ENCODE measurements at places on chromosomes 2 and 18.

DNA sequence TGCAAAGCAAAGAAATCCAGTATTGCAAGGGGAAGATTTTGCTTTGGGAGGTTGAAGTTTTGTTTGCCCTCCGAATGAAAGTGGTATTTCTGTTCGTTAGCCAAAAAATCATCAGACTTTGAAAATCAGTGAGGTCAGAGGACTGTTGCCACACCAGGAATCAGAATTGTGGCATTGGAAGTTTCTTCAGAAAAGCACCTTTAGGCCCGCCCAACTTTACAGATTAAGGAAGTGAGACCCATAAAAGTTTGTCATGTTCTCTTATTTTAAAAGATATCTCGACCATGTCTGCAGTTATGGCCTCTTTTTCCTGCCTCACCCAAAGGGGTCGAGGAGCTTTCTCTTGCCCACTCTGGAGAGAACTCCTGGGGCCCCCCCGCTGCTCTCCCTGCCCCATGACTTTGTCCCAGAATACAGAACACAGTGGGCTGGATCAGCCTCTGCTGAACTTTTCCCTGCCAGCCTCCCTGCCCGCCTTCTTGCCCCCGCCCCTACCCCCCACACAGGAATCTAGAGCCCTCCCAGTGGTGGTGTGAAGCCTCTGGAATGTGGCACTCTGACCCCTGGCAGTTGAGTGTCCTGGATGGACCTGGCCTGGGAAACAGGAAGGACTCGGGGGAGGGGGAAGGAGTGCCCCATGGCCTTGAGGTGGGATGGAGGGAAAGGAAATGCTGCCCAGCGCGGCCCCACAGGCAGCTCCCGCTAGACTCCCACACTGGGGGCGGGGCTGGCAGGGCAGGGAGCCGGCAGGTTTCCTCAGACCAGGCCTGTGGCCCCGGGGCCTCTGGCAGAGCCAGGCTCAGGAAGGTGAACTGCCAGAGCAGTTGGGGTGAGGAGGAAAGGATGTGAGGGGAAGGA lies 25.3 kb downstream of the CRIM1 start:
- no peak for DNase-seq

DNA sequence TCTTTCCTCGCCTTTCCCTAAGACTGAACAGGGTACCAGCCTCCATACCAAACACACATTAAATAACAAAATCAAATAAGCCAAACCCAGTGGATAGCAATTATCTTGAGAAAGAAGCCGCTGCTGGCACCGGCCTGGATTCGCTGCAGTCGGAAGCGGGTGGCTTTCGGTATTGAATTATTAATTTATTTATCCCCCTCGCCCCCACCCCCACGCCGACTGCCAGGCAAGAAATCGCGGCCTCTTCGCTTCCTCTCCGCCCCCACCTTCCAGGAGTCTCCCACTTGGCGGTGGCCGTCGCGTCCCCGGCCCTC lies 370 bp upstream of the ZNF804A start:
- DNase-seq = no peak

- no peak for DNase-seq
Measured at GRCh38 chr2:238255151-238255551, 15.3 kb upstream of the HES6 start.

GRCh38 chr2:127874378-127875269 lies 11.1 kb downstream of the AMMECR1L start:
- DNase-seq = no peak

DNA sequence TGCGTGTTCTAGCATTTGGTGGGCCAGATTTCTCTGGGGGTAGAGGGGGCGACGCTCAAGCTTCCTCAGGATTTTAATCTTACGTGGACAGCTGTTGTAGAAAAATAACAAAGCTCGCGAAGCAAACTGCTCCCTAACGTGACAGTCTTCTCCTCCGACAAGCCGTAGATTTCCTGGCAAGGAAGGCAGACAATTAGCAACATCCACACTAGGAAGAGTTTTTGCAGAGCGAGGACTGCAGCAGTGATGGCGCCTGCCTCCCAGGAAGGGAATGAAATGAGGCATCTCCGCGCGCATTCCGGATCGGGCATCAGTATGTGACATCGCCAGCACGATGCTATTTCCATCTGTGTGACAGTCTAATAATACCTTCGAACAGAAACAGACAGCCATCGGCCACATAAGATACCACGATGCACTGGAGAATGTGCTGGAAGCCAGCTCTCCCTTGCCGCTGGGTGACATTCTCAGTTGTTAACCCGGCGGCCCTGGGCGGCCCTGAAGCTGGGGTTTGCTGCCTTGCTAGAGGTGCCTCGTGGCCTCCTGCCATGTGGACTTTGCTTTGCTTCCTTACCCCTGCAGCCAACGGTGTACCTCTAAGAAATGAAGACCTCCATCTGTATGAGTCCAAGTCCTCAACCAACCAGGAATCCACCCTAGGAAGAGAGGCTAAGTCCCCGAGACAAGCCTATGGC lies 101.8 kb upstream of the AGAP1 start:
- no peak for DNase-seq

DNA sequence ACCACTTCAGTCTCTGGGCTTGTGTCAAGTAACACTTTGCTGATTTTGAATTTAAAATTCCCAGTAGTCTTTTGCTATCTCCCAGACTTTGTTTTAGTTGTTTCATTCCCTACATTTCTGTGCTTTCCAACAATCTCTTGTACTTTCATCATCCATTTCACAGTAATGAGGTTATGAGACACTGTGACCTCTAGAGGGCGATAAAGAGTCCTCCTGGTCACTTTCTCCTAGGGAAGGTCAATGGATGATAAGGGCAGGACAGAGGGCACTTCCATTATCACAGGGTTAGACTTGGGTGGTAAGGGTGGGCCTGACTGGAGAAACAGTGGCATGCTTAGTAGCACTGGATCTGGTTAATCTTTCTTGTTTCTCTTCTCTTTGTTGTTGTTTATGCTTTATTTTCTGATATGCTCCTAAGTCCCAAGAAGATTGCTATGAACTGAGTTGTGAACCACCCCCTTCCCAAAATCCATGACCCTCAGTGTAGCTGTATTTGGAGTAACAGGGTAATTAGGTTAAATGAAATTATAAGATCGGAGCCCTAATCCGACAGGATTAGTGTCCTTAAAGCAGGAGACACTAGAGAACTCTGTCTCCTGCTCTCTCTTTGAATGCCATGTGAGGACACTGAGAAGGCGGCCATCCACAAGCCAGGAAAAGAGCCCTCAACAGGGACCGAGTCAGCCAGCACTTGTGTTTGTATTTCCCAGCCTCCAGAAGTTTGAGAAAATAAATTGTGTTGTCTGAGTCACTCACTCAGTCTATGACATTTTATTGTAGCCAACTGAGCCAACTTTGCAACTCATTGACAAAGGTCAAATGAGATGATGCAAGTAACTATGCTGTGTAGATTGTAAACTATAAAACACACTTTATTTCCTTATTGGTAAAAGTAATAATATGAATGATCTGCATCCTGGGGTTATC lies 779.2 kb downstream of the CNTNAP5 start:
- DNase-seq = no peak

DNA sequence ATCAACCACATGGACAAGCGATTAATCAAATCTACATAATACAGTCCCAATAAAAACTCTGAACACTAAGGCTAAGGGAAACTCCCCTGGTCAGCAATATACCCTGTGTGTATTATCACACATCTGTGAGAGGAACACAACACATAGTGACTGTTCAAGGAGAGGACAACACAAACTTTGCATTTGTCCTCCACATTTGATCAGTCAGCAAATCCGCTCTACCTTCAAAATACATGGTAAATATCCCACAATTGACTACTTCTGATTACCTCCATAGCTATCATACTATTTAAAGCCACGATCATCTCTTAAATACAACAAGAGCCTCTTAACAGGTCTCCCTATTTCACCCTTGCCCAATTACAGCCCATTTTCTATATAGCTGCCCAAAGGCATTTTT lies 45.6 kb downstream of the SS18 start:
- no peak for DNase-seq

GRCh38 chr2:219155054-219155644 lies 5.5 kb downstream of the NHEJ1 start:
- DNase-seq = no peak

DNA sequence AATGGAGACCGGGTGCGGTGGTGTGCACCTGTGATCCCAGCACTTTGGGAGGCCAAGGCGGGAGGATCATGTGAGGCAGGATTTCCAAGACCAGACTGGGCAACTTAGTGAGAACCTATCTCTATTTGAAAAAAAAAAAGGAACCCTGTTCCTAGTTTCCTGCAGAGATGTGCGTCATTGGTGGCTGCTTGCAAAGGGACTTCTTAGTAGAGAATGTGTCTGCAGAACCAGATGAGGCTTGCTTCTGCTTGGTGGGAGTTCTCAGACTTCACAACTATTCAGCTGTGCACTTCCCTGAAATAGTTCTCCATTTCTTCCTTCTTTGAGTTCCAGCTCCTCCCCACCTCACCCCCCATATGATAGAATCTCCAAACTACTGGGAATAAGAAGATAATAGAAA lies 22.3 kb downstream of the ZCCHC2 start:
- DNase-seq = no peak

DNA sequence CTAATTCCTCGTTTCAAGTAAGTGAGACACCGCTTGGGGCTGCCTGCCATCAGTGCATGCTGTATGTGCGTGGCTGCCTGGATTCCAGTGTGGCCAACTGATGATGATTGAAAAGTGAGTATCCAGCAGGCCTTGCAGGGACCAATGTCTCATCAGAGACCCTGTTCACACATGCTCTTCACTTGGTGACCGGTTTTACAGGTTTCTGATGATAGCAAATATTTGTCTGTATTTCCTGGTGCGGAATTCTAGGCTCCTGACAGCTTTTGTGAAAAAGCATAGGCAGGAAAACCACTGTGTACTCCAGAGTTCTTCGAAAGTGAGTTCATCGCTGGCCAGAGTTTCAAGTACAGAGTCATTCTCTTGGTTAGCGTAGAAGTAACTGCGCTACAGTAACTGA lies 13.8 kb upstream of the YWHAQ start:
- DNase-seq = no peak
